Breast epithelium (tissue), 4 donors: ENCODE measurements at places on chromosomes 6 and 20. TPM values are rescaled to one million over a fixed set of nuclear protein-coding genes. Genes with fewer than 3 reads are reported as not detected.

SLC16A10 gene
- total RNA-seq = 1.8 TPM

RIN2 gene
- total RNA-seq = 114 TPM

TRIM40 gene
- not detected for total RNA-seq

BHLHE23 gene
- not detected for total RNA-seq

DEFB129 gene
- not detected for total RNA-seq

TFAP2A gene
- total RNA-seq = 46.0 TPM

COL12A1 gene
- 281 TPM for total RNA-seq

PROKR2 gene
- not detected for total RNA-seq

RAET1L gene
- not detected for total RNA-seq

GRCh38 chr6:138682704-138683527 lies 90.7 kb upstream of the CCDC28A start:
- no peak for DNase-seq

DNA sequence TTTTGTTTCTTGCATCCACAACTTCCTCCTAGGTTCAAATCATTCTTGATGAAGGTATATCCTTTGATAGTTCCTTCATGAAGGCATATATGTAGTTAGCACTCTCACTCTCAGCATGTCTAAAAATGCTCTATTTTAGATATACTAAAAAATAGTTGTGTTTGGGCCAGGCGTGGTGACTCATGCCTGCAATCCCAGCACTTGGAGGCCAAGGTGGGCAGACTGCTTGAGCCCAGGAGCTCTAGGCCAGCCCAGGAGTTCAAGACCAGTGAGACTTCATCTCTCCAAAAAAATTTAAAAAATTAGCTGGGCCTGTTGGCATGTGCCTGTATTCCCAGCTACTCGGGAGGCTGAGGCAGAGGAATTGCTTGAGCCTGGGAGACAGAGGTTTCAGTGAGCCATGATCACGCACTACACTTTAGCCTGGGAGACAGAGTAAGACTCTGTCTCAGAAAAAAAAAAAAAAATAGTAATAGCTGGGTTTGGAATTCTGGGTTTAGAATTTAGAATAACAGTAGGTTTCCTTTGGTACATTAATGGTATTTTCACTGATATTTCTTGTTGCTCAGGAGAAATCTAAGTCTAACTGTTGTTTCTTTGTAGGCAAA lies 7.0 kb downstream of the SERAC1 start:
- no peak for DNase-seq

DNA sequence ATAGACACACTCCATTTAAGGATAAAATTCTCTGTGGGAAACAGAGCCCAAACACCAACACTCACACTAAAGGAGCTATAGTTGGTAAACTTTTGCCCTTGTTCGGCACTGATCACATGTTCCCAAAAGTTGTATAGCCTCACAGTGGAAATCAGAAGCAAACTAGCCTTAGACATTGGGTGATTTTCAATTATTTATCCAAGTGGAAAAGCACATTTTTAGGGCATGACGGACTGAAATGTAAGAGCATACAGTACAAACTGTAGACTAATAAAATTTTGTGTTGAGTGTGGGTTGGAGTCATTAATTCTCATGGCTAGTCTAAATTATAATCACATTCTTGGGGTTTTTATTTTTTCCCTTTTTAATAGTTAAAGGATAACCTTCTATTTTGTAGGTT lies 202.4 kb downstream of the MOXD1 start:
- DNase-seq = no peak

DNA sequence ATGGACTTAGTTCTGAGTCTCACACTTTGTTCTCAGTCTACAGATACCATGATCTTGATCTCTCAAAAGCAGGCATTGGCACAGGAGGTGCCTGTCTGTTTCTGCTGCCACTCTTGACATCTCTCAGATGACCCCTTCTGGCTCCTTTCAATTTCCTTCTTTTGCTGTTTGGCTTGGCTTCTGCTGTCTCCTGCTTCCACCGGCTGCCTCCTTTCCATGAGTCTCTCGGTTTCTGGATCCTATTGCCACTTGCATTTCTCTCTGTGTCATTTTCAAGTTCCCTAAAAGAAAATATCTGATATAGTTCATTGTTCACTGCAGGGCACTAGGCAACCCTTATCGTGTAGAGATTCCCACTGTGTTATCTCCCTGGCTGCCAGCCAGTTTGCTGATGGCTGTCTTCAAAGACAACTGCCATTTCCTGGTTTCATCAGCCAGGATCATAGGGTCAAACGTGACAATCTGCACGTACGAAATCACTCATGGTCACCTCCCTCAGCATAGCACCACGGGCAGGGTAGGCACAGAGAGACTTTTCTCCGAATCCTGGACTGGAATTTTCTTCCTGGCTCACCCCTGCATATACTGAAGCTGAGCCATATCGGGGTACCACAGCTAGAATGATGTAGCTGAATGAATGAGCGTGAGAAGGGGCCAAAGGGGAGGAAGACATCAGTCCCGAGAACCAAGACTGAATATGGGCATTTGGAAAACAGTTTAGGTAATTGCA lies 144.6 kb upstream of the TMEM170B start:
- DNase-seq = no peak

GRCh38 chr6:63663147-63663955 lies 27.7 kb downstream of the PHF3 start:
- DNase-seq = no peak
